CD4-positive, alpha-beta T cell treated with Interleukin-4 for 1 hour (primary cell): ENCODE measurements at places on chromosomes 7 and 10.

- peak; percentile 41 for DNase-seq
Measured at GRCh38 chr7:43439631-43440401, 143.1 kb upstream of the STK17A start.

DNA sequence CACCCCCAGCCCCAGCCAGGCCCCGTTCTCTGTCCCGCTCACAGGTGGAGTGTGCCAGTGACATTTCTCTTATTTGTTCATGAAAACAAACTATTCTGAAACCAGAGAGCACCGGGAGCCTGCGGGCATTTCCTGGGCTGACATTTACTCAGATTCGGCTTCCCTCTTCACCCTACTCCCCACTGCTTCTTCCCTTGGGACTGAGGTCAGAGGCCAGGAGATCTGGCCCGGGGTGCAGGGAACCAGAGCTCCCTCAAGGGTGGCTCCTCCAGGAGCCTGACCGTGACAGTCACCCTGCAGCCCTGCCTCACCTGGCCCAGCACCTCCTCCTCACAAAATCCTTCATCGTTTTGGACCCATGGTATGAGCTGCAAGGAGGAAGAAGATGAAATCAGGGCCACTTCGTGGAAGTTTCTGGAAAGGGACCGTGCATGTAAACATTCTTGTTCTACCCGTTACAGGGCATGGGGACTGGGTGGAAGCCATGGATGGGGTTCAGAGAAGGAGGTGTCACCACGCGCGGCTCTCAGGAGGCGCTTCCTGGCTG lies 12.2 kb downstream of the BHLHA15 start:
- no peak for DNase-seq

GRCh38 chr7:135753616-135754413 lies 5.2 kb upstream of the FAM180A start:
- no peak for DNase-seq

GRCh38 chr7:136555933-136556332 lies 312.5 kb upstream of the CHRM2 start:
- DNase-seq = no peak

GRCh38 chr7:88317422-88317821 lies 10.7 kb upstream of the STEAP4 start:
- no peak for DNase-seq

DNA sequence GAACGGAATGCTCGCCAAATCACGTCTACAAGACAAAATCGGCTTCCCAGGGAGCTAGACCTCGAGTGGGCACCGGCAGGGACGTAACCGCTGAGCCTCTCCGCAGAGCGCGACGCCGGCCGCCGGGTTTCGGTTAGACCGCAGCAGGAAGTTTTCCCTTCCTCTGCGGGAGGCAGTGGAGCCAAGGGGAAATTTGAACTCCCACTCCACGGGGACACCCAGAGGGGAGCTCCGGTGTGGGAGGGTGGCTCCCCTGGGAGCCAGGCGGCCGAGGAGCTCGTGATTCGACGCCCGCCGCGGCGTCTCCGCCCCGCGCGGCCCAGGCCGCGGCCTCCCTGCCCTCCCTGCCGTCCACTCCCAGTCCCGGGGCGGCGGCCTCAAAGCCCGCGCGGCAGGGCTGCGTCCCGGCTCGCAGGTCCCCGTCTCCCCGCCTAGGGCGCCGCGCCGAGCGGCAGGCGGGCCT lies 426 bp downstream of the SYPL1 start:
- DNase-seq = no peak

DNA sequence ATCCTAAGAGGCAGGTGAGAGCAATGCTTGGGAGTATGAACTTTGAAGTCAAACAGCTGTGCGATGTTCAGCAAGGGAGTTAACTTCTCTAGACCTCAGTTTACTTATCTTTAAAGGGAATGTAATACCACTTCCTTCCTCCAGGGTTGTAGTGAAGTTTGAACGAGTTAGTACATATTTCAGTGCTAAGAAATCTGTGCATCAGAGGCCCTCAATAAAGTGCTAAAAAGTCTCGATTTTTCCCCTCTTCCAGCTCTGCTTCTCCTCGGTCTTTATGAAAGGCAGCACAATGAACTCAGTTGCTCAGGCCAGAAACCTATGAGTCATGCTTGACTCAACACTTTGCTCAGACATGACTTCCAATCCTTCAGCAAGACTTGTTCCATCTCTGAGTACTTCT lies 418.9 kb downstream of the MDFIC start:
- DNase-seq = no peak

GRCh38 chr7:55128693-55129394 lies 110.0 kb downstream of the EGFR start:
- DNase-seq = no peak

- DNase-seq = peak; percentile 14
Measured at GRCh38 chr7:155741805-155742204, 70.5 kb downstream of the SHH start.

DNA sequence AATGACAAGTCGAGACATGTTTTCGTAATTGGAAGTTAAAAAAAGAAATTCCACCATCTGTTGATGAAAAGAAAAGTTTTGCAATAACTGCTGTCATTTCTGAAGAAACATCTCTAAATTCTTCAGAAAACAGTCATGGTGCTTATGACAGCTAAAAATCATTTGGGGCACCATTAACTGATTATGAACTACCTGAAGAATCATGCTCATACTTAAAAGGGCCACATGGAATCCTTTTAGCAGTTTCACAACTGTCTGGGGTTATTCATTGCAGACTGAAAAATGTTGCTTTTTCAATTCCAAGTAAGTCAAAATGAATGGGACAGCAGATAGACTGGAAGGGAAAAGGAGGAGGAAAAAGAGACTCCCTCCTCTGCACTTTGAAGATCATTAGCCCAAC lies 134.2 kb downstream of the CHN2 start:
- no peak for DNase-seq

GRCh38 chr10:89535171-89536012 lies at the start of gene SLC16A12:
Gene SLC16A12 (minus strand): TSS chr10:89535594. CDS start chr10:89462578, 73,016 bp downstream.
- no peak for DNase-seq

DNA sequence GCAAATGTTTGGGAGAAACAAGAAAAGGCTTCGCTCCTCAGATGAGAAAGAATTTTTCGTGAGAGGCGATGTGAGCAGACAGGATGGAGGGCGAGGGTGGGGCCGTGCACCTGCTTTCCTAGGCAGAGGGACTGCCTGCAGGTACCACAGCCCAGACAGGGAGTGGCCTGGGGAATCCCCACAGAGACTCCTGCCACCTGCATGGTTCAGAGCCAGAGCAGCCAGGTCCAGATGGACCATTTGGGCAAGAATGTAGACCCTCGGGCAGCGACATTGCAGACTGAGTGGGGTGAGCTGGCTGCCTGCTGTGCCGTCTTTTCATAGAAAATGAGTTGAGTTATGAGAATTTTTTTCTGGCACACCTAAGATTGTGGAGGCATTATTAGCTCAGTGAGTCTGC lies 216.8 kb downstream of the SNX10 start:
- no peak for DNase-seq

GRCh38 chr7:117951285-117951684 lies 78.0 kb upstream of the CTTNBP2 start:
- no peak for DNase-seq

- DNase-seq = no peak
Measured at GRCh38 chr7:98616381-98617050, 569 bp upstream of the NPTX2 start.

- DNase-seq = no peak
Measured at GRCh38 chr7:136865777-136866176, 2.7 kb upstream of the CHRM2 start.

DNA sequence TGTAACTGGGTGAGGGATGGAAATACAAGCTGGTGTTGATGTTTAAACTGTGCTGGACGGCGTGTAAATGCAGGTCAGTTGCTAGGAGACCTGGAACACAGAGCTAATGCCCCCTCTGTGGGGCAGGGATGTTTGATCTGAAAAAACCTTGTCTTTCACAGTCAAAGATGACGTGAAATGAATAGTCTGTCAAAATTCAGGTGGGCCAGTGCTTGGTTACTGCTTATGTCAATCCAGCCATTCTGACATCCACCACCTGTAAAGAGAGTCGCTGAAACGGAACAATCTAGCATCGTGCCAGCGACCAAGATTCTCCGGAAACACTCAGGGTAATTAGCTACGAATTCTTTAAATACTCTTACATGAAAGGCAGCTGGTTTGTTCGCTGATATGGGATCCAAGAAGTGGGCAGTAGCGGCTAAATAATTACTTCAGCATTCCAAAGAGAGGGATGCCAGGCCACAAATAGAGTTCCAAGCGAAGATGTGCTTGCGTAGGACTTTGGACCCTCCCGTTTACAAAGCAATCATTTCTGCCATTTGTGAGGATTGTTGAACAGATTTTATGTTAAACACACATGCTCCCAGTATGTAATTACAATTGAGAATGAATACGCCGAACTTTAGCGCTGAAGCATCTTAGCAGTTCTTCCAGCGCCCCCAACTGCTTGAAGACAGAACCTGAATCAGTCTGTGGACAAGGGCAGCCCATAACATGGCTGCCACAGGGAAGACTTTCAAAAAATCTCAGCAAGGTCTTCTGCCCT lies 7.3 kb upstream of the ASB4 start:
- no peak for DNase-seq

- DNase-seq = no peak
Measured at GRCh38 chr7:46725838-46726237, 804.8 kb upstream of the IGFBP3 start.

DNA sequence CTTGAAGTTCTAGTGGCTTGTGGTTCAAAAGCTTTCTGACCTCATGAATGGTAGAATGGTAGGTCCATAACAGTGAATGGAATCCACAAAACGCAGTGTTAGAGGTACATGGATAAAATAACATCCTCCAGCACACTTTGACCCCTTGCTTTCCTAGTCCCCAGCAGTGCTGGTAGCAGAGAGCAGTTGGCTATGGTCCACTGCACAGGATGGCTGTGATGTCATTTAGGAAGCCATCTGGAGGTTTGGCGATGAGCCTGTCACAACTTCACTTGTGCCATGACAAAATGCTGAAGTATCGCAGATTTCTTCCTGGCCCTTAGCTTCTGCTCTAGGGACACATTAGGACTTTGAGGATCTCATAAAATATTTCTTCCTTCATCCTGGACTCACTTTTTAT lies 300.0 kb upstream of the FZD8 start:
- no peak for DNase-seq

DNA sequence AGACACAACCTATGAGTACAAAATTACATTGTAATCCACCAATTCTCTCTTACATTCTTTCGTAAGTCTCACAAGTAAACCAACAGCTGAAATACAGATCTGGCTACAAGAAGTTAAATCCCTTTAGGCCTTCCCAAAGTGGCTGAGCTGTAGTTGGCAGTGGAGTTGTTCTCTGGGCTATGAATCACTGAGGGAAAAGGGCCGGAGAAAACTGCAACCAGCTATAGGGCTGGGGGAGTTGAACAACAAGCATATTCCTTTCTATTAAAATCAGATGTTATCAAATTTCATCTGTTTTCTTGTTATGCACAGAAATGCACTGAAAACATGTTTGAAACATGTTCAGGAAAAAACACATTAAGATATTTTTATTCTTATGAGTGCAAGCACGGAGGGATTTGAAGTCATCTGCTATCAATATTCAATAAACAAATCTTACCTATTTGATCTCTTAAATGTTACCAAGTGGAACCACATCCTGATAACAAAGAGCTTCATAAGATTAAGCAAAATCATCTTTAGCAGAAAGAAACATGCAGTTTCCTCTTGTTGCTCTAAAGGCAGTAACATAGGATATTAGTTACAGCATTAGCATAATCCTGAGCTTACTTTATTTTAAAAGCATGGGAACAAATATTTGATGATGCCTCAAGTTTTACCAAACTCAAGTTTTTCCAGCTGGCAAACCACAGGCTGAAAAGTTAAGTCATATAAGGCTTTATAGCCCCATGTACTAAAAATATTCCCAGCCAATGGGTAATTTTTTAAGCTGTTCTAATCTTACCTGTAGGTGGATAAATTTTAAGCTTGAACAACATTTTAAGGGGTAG lies 212.7 kb downstream of the TAX1BP1 start:
- DNase-seq = peak; percentile 10

DNA sequence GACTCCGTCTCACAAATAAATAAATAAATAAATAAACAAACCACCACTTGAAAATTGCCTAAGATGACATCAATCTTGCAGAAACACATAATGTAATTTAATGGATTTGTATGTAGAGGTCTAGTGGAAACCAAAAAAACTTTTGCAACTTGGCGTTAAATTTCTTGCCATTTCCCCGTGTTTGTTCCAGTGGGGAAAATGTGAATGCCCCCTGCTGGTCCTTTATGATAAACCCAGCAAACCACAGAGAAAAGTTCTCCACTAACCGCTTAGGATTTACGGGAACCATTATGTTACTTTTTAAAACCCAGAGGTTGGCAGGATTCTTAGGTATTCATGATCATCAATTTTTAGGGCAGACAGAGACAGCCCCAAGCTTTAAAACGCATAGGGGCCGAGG lies 32.5 kb downstream of the LAMB4 start:
- no peak for DNase-seq

DNA sequence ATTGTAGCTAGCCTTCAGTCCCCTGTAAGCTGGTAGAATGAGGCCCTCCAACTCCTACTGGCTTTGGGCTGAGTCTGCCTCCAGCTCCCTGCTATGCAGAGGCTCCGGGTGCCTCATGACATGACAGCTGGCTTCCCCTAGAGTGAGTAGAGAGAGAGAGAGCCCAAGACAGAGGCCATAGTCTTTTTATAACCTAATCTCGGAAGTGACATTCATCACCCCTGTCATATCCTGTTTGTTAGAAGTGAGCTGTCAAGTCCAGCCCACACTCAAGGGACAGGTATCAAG lies 53.9 kb upstream of the CTBP2 start:
- no peak for DNase-seq

GRCh38 chr7:36474283-36475010 lies 84.8 kb downstream of the ANLN start:
- no peak for DNase-seq

DNA sequence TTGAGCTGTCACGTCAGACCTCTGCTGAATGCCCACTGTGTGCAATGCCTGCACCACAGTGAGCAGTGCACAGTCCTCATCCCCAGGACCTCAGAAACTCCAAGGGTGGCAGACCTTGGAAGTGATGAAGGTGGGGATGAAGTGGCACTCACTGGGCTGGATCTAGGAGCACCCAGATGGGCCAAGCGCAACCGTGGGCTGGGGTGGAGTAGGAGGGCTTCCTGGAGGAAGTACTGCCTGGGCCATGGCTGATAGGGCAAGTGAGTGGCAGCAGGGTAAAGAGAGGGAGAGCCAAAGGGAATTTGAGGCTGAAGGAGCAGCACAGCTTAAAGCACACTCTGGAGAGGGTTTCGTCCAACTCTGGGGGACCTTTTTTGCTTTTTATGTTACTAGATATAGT lies 52.3 kb downstream of the RBM20 start:
- DNase-seq = no peak

DNA sequence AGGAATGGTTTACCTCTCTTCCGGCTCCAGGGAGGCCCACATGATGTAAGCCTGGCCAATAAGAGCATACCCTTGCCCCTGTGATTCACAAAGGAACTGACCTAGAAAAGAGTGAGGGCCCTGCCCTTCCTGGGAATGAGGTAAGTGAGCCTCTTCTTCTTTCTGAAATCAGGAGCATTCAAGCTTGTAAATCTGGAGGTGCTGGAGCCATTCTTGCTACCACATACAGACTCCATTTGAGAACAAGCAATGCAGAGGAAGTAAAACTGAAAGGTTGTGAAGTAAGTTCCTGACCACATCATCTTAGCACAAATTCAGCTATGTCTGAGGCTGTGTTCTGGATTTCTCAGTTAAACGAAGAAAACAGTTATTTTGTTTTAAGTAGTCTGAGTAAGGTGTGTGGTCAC lies 132.2 kb downstream of the CD36 start:
- peak; percentile 9 for DNase-seq

- DNase-seq = no peak
Measured at GRCh38 chr10:69835875-69836730, 34.4 kb downstream of the COL13A1 start.
